ENCODE measurements at places on chromosomes 7 and 10. TPM values are rescaled to one million over a fixed set of nuclear protein-coding genes. Genes with fewer than 3 reads are reported as not detected.
A peak's percentile ranks its signal among the peaks of the same experiment; 100 is the strongest.

DNA sequence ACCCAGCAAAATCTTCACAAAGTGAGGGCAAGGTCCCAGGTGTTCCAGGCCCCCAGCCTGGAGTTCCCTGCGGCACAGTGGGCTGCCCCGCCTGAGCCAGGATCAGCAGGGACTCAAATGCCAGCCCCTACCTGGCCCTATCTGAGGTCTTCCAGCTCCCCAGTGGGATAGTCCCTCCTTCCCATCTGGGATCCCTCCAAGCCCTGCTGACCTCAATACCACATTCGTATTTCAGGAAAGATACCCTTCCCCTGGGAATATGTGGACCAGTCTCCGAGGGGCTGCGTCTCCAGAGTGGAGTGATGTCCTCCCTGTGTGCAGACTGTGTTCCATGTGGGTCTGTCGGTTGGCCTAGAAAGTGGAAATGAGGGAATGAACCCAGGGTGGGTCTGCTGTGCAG lies 40.9 kb downstream of the ELFN1 start:
- no peaks in the 10 kb centered on the region for H3K4me1 ChIP-seq
- no peaks in the 10 kb centered on the region for H3K36me3 ChIP-seq

The IFIT2 gene
- polyA plus RNA-seq: 13.2 TPM

GRCh38 chr10:75772153-75772887 lies 340.9 kb downstream of the LRMDA start:
- no peaks in the 10 kb centered on the region for H3K27me3 ChIP-seq
- peak; percentile 36 for DNase-seq
- H3K4me1 ChIP-seq: peaks cover 32% of the 10 kb centered on the region
- peak overlapping the region; percentile 70 for H3K27ac ChIP-seq

GRCh38 chr10:47329855-47330254 lies 7.6 kb downstream of the GDF2 start:
- H3K36me3 ChIP-seq: no peaks in the 10 kb centered on the region
- no peak for DNase-seq
- no peak overlapping the region for H3K4me3 ChIP-seq
- no peak overlapping the region for H3K27ac ChIP-seq
- no peaks in the 10 kb centered on the region for H3K4me1 ChIP-seq
- no peaks in the 10 kb centered on the region for H3K27me3 ChIP-seq

DNA sequence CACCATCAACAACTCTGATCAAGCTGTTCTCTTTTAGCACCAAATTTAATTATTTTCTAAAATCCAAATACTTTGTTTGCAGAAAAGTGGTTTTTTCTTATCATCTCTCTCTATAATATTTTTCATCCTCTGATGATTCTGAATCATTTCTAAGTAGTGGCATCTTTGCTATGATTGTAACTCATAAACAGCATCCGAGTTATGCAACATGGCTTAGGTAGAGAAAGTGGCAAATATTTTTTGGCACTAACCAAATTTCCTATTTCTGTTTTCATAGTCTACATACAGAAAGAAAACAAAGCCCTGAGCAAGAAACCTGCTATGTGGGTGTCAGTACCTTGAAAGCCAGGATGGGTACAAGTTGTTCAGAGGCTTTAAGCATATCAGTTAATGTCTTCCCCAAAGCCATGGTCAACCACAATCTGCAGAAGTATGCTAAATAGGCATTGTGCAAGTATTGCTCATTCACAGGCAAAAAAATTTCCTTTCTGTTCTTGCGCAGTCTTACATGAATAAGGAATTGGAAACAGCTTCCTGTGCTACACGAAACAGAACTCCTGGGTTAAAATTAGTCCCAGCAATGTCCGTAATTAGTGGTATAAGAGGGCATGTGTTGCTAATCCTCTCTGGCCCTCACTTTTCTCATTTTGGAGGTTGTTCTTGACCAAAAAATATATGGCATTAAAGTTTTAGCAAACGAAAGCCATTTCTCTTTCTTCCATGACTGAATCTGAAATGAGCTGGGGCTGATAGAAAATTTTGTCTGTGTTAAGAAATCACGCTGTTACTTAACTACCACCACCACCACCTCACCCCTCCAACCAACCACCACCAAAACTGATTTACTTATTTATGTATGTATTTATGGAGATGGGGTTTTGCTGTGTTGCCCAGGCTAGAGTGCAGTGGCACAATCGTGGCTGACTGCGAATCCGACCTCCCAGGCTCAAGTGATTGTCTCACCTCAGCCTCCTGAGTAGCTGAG lies 325.6 kb upstream of the MAGI2 start:
- H3K27me3 ChIP-seq: no peaks in the 10 kb centered on the region
- H3K27ac ChIP-seq: no peak overlapping the region
- no peak for DNase-seq
- H3K4me1 ChIP-seq: no peaks in the 10 kb centered on the region
- no peak overlapping the region for H3K4me3 ChIP-seq

GRCh38 chr7:31398815-31399214 lies 58.3 kb upstream of the NEUROD6 start:
- no peak overlapping the region for H3K27ac ChIP-seq
- no peaks in the 10 kb centered on the region for H3K4me1 ChIP-seq
- no peak overlapping the region for H3K4me3 ChIP-seq

The NME8 gene
- polyA plus RNA-seq: not detected

DNA sequence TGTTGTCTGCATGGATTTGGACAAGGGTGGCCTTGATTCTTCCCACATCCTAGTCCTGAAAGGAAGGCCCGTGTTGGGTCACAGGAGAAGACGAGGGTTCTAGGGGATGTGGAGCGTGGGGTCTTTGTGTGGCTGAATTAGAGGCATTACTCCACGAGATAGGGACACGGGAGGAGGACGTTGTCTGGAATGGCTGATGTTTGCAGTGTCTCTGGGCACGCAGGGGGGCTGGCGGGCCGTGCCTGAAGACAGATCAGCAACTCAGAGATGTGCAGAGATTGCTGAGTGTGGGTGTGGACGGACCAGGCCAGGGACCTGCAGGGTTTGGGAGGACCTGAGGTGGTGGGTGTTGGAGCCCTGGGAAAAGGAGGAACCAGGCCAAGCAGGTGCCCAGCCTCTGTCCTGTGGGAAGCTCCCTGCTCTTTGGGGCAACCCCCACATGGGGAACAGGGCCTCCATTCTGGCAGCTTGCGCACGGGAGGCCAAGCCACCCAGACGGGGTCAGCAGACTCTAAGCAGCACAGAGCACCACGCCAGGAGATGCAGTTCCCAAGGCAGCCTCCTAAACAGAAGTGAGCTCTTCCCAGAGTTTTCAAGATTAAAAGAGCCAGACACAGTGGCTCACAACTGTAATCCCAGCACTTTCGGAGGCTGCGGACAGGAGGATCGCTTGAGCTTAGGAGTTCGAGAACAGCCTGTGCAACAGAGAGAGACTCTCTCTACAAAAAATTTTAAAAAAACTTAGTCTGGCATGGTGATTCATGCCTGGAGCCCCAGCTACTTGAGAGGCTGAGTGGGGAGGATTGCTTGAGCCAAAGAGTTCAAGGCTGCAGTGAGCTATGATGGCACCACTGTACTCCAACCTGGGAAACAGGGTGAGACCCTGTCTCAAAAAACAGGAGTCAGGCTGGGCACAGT lies 71.0 kb upstream of the GTF2I start:
- DNase-seq: no peak
- no peaks in the 10 kb centered on the region for H3K36me3 ChIP-seq
- peaks cover 17% of the 10 kb centered on the region for H3K4me1 ChIP-seq
- no peaks in the 10 kb centered on the region for H3K27me3 ChIP-seq
- H3K4me3 ChIP-seq: no peak overlapping the region

The LGI1 gene
- 0.09 TPM for polyA plus RNA-seq

DNA sequence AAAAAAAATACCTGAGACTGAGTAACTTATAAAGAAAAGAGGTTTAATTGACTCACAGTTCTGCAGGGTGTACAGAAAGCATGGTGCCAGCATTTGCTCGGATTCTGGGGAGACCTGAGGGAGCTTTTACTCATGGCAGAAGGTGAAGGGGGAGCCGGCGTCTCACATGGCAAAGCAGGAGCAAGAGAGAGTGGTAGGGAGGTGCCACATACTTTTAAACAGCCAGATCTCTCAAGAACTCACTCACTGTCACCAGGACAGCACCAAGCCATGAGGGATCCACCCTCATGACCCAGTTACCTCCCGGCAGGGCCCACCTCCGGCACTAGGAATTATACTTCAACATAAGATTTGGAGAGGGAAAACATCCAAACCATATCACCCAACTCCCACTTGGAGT lies 25.8 kb downstream of the MSRB2 start:
- H3K4me3 ChIP-seq: no peak overlapping the region
- no peak overlapping the region for H3K27ac ChIP-seq
- no peaks in the 10 kb centered on the region for H3K27me3 ChIP-seq
- no peak for DNase-seq
- no peaks in the 10 kb centered on the region for H3K4me1 ChIP-seq

The SFRP4 gene
- polyA plus RNA-seq: 1.8 TPM

GRCh38 chr10:101897633-101898032 lies 54.0 kb upstream of the KCNIP2 start:
- no peaks in the 10 kb centered on the region for H3K36me3 ChIP-seq
- DNase-seq: no peak
- H3K4me3 ChIP-seq: no peak overlapping the region
- H3K27ac ChIP-seq: no peak overlapping the region
- H3K4me1 ChIP-seq: no peaks in the 10 kb centered on the region

DNA sequence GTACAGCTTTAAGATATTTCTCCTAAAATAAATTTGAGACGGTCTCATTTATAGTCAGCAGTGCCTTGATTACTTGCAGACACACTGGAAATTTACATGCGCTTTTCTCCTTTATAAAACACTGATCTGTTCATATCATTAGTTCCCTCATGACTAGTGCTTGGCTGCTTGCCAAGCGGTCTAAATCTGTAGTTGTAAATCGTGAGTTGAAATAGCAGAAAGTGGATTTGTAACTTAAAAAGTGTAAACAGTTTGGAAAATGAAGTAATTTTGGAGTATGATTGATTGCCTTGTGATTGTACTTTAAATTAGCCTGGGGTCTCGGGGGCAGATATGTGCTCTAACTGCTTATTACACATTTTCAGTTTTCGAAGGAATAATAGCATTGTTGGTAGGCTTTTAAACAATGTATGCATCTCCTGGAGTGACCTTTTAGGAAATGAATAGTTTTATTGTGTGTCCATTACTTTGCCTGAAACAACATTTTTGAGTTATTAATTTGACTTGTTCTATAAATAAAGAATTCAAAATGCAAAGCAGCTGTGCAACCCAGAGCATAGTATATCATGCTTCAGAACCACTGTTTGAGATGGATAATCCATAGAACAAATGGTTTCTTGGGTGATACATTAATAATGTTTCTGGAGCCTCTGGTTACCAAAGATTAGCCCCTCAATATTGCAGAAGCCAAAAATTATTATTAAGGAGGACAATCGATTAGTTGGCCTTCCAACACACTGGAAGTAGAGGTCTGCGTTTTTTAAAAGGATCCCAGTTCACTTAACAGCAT lies 73.3 kb downstream of the ARID5B start:
- H3K4me1 ChIP-seq: peaks cover 28% of the 10 kb centered on the region
- no peaks in the 10 kb centered on the region for H3K36me3 ChIP-seq
- peak; percentile 81 for DNase-seq
- peak overlapping the region; percentile 21 for H3K27ac ChIP-seq

GRCh38 chr7:99618726-99619125 lies 2.0 kb downstream of the ZSCAN25 start:
- no peak overlapping the region for H3K27ac ChIP-seq
- DNase-seq: no peak
- H3K27me3 ChIP-seq: no peaks in the 10 kb centered on the region
- peaks cover 20% of the 10 kb centered on the region for H3K4me1 ChIP-seq
- peaks cover 54% of the 10 kb centered on the region for H3K36me3 ChIP-seq
- H3K4me3 ChIP-seq: no peak overlapping the region

- no peak for DNase-seq
- H3K4me3 ChIP-seq: no peak overlapping the region
- H3K36me3 ChIP-seq: no peaks in the 10 kb centered on the region
- no peaks in the 10 kb centered on the region for H3K27me3 ChIP-seq
- H3K4me1 ChIP-seq: no peaks in the 10 kb centered on the region
Observed at GRCh38 chr10:94890264-94891022, 48.0 kb upstream of the CYP2C9 start.

The PVRIG gene
- 6.8 TPM for polyA plus RNA-seq

DNA sequence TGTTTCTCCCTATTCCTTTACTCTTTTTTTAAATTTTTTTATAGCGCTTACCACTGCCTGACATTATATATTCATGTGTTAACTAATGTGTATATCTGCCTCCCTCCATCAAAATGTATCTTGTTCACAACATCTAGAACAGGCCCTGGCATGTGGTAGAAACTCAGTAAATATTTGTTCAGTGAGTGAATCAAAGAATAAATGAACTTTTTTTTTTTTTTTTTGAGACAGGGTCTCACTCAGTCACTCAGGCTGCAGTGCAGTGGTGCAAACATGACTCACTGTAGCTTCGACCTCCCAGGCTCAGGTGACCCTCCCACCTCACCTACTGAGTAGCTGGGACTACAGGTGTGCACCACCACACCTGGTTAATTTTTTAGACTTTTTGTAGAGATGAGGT lies 7.5 kb upstream of the CALD1 start:
- DNase-seq: no peak
- no peaks in the 10 kb centered on the region for H3K36me3 ChIP-seq
- peaks cover 3% of the 10 kb centered on the region for H3K4me1 ChIP-seq
- no peaks in the 10 kb centered on the region for H3K27me3 ChIP-seq

DNA sequence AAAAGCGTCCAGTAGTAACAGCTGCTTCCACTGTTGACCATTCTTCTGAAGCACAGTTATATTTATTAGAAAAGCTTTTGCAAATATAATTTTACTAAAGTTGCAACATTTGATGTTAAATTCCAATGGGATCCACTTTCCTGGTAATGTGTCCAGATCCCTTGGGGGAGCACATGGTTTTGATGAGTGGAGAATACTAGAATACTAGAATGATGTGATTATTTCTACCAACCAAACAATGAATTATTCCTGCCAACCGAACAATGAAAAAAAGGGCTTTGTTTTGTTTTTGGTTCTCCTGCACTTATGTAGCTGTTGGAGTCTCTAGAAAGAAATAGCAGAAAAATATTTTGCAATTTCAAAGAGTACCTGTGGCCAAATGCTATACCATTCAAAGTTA lies 59.1 kb downstream of the BPGM start:
- H3K27me3 ChIP-seq: no peaks in the 10 kb centered on the region
- no peak overlapping the region for H3K4me3 ChIP-seq
- no peaks in the 10 kb centered on the region for H3K36me3 ChIP-seq

The SPDYE9 gene
- 0.67 TPM for polyA plus RNA-seq

The PRSS37 gene
- 0.68 TPM for polyA plus RNA-seq

The ADAM12 gene
- 14.8 TPM for polyA plus RNA-seq

DNA sequence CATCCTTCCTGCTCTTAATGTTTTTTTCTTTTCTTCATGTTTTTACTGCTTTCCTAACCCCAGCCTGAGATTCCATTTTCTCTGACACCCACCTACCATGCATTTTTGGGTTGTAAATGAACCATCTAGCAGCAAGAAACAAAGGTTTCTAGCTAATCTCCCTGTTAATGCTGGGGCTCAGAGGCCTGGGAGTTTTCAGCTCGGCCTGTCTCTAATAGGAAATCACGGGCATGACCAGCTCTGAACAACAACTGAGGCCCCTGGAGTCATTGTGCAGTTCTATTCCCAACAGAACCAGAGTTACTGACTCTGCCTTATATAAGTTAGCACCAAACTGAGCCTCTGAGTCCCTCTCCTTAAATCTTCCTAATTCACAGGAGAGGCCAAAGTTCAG lies 134.8 kb downstream of the CFAP58 start:
- no peaks in the 10 kb centered on the region for H3K4me1 ChIP-seq
- no peak for DNase-seq

The LOXL4 gene
- polyA plus RNA-seq: 5.8 TPM

The MAD1L1 gene
- polyA plus RNA-seq: 21.9 TPM

- no peak overlapping the region for H3K4me3 ChIP-seq
- H3K27me3 ChIP-seq: peaks cover 7% of the 10 kb centered on the region
- no peak for DNase-seq
- no peak overlapping the region for H3K27ac ChIP-seq
Observed at GRCh38 chr7:43325595-43325994, 213.1 kb downstream of the HECW1 start.

The WDR86 gene
- polyA plus RNA-seq: 23.7 TPM

Measured in left lung (tissue), 14 donors.